ENCODE measurements at places on chromosomes 6 and 20.
A peak's percentile ranks its signal among the peaks of the same experiment; 100 is the strongest.

GRCh38 chr6:70557998-70558397 is 8.7 kb upstream of the SDHAF4 start:
- DNase-seq: no peak

DNA sequence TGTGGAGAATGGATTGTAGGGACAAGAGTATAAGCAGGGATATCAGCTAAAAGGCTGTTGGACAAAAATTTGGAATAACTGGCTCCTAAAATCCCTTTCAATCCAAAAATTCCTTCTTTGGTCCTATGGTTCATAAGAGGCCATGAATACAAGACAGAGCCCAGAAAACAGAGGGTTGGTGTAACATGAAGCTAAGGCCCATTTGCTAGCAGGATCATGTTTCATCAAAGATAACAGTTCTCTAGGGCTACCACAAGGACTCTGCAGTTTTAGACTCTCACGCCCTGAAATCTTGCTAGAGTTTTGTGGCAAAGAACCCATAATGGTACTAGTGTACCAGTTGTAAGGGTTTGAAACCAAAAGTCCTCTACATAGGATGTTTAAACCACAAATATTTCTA is 327.8 kb upstream of the TBX18 start:
- DNase-seq: no peak

GRCh38 chr6:4740032-4740431 is 36.2 kb upstream of the CDYL start:
- DNase-seq: no peak

DNA sequence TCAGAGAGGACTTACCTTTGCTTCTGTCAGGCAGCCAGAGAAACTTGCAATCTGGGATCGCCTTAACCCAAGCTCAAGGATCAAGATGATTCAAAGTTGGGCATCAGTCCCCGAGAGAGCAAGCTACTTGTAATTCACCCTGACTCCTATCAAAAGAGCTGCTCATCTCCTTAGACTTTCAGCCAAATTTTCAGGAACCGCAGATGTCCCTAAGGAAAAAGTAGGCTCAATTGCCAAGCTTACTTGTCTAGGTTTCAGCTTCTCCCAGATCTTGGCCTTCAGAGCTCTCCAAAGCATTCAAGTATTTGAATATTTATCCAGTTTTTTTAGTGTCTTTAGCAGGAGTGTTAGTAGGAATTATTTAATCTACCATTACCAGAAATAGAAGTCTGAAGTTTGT is 434.1 kb upstream of the MMS22L start:
- DNase-seq: no peak

- DNase-seq: no peak
Measured at GRCh38 chr6:134797400-134798113, 152.3 kb downstream of the ALDH8A1 start.

GRCh38 chr20:8616792-8617191 is 452.1 kb upstream of the PLCB4 start:
- DNase-seq: no peak

GRCh38 chr20:50913690-50914375 is 17.4 kb downstream of the ADNP start:
- no peak for DNase-seq

DNA sequence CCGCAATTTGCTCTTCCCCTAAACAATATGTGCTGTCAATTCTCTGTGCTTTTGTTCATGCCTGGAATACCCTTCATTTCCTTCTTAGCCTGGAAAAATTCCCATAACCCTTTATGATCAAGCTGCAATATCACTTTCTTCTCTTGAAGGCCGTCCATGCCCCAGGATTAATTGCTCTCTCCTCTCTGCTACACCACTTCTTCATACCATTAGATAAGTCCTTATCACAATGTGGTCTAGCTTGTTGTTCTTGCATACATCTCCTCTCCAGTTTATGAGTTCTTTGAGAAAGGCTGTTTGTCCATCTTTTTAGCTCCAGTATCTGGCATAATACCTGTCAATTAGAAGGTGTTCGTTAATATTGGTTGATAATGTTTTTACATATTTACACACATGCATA is 111.2 kb upstream of the SAMD5 start:
- no peak for DNase-seq

DNA sequence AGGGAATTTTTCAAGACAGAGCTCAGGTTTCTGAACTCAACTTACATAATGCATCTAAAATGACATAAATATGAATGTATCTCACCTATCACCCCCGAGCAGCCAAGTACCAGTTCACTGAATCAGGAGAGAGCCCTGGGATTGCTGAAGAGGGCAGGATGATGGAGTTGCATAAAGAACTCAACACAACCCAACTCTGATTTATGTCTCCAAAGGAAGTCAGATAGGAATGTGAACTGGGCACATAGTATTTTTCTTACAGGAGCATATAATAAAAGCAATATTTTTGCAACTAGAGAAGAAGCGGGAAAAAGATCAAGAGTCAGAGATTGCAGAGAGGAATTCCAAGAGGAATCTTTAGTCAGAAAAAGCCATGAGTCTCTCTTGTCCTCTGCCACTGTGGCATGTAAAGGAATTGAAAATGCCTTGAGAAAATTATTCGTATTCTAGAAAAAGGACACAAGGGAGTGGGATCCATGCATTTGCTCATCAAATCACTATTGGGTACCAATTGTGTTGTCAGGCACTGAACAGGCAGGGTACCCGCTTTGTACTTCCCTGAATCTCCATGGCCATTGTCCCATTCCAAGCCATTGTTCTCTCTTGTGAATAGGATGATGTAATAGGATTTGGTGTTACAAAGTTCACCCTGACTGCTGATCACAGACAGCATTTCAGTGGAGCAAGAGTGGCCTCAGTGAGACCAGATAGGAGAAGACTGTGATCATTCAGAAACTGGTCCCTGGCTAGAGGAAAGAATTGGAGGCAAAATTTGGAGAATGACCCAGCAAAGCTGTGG is 16.3 kb downstream of the RIN2 start:
- DNase-seq: no peak

DNA sequence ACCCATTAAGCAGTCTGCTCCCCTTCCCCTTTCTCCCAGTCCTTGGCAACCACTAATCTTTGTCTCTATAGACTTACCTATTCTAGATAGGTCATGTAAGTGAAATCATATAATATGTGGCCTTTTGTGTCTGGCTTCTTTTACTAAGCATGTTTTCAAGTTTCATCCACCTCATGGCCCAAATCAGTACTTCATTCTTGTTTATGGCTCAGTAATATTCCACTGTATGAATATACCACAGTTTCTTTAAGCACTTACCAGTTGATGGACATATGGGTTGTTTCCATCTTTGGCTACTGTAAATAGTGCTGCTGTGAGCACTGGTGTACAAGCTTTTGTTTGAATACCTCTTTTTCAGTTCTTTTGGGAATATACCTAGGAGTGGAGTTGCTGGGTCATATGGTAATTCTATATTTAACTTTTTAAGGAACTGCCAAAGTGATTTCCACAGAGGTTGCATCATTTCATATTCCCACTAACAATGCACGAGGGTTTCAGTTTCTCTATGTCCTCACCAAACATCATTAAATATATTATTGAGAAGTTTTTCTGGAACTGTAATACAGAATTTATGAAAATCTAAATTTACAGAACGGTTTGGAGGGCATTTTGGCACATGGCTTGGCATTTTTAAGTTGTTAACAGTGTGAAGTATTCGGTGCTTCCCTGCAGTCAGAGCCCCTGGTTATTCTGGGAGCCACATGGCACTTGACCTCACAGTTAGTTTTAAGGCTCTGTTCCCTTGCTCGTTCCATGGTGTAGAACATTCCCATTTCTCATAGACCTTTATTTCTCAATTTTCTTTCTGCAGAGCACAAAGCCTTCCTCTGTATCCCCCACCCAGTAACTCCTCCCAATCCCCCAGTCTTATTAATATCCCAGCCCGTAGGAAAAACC is 27.0 kb upstream of the DTNBP1 start:
- DNase-seq: no peak

- DNase-seq: no peak
Measured at GRCh38 chr6:139944131-139944530, 569.7 kb upstream of the CITED2 start.

- no peak for DNase-seq
Measured at GRCh38 chr6:15320693-15321092, 74.8 kb downstream of the JARID2 start.

GRCh38 chr20:44496976-44497375 is 21.3 kb downstream of the TTPAL start:
- peak; percentile 48 for DNase-seq

DNA sequence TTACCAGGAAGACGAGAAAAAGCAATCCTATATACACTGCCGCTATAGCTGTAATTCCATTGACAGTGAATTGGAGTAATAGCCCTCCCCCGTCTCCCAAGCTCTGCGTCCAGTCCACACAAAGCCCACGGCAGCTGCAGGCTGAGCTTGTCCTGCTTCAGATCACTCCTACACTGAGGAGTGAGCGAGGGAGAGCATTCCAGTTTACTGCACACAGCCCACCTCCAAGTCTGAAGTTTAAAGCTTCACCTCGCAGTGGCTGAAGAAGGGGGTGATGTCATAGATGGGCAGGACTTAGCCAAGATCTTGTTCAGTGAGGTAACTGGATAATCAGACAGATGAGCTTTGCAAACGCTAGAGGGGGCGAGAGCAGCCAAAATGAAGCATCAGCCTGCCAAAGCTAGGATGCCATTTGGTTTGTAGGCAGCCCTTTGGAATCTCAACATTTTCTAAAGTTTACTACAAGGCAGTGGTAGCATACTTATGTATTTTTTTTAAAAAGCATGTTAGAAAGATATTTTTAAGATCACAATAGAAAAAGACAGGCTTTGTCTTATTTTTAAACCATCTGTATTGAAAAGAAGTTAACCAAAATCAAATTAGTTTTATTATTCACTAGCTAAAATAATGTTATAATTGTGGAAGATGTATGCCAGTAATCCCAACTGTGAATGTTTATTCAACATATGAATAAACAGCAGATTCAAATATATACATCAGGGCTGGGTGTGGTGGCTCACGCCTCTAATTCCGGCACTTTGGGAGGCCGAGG is at the start of gene FLRT3:
FLRT3 (minus strand) TSS at position 213 of the 772 bp plus-strand sequence. CDS start 10,106 bp downstream, outside the sequence.
- no peak for DNase-seq

GRCh38 chr6:134152767-134153485 is 100.5 kb upstream of the SLC2A12 start:
- no peak for DNase-seq

- DNase-seq: no peak
Measured at GRCh38 chr6:68400396-68400795, 234.7 kb upstream of the ADGRB3 start.

DNA sequence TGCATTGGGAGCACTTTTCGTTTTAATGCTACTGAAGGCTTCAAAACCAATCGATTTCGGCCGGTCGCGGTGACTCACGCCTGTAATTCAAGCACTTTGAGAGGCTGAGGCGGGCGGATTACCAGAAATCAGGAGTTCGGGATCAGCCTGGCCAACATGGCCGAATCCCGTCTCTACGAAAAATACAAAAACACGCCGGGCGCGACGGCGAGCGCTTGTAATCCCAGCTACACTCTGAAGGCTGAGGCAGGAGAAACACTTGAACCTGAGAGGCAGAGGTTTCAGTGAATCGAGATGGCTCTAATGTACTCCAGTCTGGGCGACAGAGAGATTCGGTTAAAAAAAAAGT is 58.4 kb downstream of the TRIM38 start:
- peak; percentile 72 for DNase-seq

DNA sequence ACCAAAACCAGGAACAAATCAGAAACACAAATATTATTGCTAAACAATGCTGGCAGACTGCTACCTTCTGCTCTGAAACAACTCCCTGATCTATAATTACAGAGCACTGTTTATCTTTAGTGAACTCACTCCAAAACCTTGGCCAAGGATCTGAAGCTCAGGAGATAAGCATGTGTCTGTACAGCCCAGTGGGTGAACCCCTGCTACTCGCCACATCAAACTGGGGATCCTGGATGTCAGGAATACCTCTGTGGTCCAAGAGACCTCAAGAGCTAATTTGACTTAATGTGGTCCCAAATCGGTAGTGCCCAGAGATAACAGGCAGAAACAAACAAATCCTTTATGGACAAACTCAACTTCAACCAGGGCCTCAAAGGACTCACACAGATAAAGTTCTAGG is 381.8 kb downstream of the KIF16B start:
- no peak for DNase-seq

DNA sequence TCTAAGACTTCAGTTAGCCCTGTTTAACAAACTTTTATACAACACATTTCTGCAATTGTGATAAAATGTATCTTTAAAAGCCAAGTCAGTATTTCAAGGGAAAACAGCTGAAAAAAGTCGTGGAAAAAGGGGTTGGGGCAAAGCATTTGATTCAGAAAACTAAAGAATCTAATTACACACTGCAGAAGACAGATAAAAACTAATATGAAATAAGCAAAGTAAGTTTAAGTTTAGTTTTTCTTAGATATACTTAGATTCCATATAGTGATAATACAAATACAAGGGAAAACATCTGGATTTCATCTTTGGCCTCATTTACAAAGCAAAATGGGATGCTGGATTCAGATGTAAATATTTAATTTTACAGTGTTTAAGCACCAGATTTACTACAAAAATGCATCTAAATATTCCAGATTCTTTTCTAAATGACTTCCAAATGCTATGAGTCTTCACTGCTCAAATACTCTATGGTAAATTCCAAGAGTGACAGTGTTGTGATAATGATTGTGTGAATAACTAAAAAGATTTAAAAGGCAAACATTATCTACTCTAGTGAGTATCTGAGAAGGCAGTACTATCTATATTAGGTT is 1.5 kb upstream of the ADNP start:
- DNase-seq: no peak

DNA sequence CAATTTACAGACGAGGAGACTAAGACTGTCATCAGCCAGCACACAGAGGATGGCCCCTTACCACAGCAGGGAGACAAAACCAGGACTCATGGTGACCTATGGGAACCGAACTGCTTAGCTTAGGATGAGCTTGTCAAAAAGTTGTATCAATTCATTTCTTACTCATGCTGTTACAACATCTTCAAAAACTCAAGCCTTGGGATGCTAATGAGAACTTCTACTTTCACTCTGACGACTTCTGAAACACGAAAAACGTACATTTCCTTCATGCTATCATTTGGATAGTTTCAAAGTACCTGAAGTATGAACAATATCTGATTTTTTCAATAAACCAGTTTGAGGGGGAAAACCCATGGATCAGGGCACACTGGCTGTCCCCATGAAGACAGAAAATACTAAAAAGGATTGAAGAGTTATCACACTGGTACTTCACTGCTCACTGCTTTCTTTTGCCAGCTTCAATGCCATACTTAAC is 31.9 kb downstream of the HIVEP2 start:
- DNase-seq: peak; percentile 56

DNA sequence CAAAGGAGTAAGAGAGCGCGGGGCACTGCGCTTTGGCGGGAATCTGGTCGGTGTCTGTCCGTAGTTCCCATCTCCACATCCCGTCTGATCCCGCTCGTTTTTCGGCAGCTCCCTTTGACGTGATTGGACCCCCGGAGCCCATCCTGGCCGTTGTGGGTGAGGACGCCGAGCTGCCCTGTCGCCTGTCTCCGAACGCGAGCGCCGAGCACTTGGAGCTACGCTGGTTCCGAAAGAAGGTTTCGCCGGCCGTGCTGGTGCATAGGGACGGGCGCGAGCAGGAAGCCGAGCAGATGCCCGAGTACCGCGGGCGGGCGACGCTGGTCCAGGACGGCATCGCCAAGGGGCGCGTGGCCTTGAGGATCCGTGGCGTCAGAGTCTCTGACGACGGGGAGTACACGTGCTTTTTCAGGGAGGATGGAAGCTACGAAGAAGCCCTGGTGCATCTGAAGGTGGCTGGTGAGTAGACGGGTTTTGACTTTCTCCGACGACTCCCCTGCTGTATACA is 1.4 kb downstream of the BTN1A1 start:
- DNase-seq: peak; percentile 65

Measured in activated T-cell treated with anti-CD3 and anti-CD28 coated beads, Interleukin-2, amount 50 U/mL, for 24 hours (primary cell).